Activated B cell treated with CpG ODN at 0.5 μM for 24 hours (primary cell): ENCODE measurements at places on chromosomes 5 and 9.

- H3K36me3 ChIP-seq = no peaks in the 10 kb centered on the region
- DNase-seq = no peak
- H3K4me1 ChIP-seq = peaks cover 56% of the 10 kb centered on the region
- no peaks in the 10 kb centered on the region for H3K27me3 ChIP-seq
These were observed 135.9 kb downstream of the GADD45G start for GRCh38 chr9:89740722-89741121.

GRCh38 chr5:59337240-59337639 is 556.3 kb downstream of the PDE4D start:
- no peak for DNase-seq
- H3K4me1 ChIP-seq = peaks cover 19% of the 10 kb centered on the region
- no peaks in the 10 kb centered on the region for H3K27me3 ChIP-seq
- peak overlapping the region; percentile 24 for H3K4me3 ChIP-seq
- H3K36me3 ChIP-seq = no peaks in the 10 kb centered on the region
- H3K27ac ChIP-seq = peak overlapping the region; percentile 46

GRCh38 chr5:111931655-111932054 is 174.7 kb upstream of the NREP start:
- no peak for DNase-seq
- H3K4me3 ChIP-seq = no peak overlapping the region
- H3K4me1 ChIP-seq = no peaks in the 10 kb centered on the region

- no peak for DNase-seq
- H3K36me3 ChIP-seq = peaks cover 91% of the 10 kb centered on the region
- peaks cover 21% of the 10 kb centered on the region for H3K4me1 ChIP-seq
- H3K27me3 ChIP-seq = no peaks in the 10 kb centered on the region
- peak overlapping the region; percentile 24 for H3K27ac ChIP-seq
These were observed 27.3 kb downstream of the ANP32B start for GRCh38 chr9:98010445-98010844.

GRCh38 chr9:122377241-122378164 is 6.7 kb downstream of the PTGS1 start:
- peaks cover 35% of the 10 kb centered on the region for H3K36me3 ChIP-seq
- no peak for DNase-seq
- H3K27ac ChIP-seq = no peak overlapping the region
- no peak overlapping the region for H3K4me3 ChIP-seq
- H3K27me3 ChIP-seq = no peaks in the 10 kb centered on the region
- peaks cover 38% of the 10 kb centered on the region for H3K4me1 ChIP-seq

- no peaks in the 10 kb centered on the region for H3K4me1 ChIP-seq
- H3K36me3 ChIP-seq = no peaks in the 10 kb centered on the region
- no peak overlapping the region for H3K4me3 ChIP-seq
- H3K27ac ChIP-seq = no peak overlapping the region
These were observed 309.6 kb upstream of the RFX3 start for GRCh38 chr9:3835393-3835792.

GRCh38 chr5:149937610-149938009 is 7.0 kb downstream of the PDE6A start:
- H3K4me3 ChIP-seq = no peak overlapping the region
- H3K4me1 ChIP-seq = no peaks in the 10 kb centered on the region
- peaks cover 7% of the 10 kb centered on the region for H3K27me3 ChIP-seq
- no peaks in the 10 kb centered on the region for H3K36me3 ChIP-seq
- H3K27ac ChIP-seq = no peak overlapping the region
- no peak for DNase-seq

GRCh38 chr5:78603636-78604175 is 44.9 kb downstream of the LHFPL2 start:
- H3K4me3 ChIP-seq = no peak overlapping the region
- peaks cover 10% of the 10 kb centered on the region for H3K4me1 ChIP-seq

DNA sequence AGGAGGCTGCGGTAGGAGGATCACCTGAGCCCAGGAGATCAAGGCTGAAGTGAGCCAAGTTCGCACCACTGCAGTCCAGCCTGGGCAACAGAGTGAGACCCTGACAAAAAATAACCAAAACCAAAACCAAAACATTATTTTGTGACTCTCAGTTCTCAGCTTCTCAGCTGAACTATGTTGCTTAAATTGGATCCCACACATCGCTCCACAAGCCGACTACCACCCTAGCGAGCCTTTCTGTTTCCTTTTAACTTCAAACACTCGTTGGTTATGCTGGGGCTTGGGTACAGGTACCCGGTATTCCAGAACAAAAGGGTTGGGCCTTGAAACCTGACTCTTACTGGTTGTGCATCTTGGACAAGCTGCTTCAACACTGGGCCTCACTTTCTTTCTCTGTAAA is 3.8 kb upstream of the PTGS1 start:
- no peaks in the 10 kb centered on the region for H3K27me3 ChIP-seq
- no peak overlapping the region for H3K4me3 ChIP-seq
- no peak for DNase-seq
- H3K36me3 ChIP-seq = no peaks in the 10 kb centered on the region

DNA sequence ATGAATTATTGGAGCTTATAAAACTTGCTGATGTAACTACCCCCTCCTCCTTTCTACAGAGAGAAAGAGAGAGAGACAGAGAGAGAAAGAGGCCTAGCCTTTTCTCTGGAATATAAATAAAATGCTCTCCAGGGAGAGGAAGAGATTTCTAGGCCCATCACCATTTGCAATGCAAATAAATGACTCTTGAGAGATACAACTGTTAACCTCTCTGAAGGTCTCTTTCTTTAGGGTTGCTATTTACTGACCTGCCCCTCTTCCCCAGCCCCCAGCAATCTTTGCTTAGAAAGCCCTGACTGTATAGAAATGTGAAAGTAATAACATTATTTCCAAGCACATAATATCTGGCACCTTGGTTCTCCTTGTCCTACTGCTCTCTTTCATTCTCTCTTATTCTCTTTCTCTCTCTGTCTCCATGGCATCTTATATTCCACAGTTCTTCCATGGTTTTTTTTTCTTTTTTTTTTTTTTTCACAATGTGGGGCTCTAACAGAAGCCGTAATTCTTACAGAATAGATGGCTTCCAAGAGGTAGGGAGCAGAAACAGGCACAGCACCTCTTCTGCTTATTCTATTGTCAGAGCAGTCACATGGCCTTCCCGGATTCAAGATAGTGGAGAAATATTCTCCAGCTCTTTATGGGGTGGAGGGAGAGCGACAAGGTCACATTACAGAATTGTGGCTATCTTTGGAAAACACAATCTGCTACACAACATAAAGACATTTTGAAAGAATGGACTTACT is 1087.9 kb upstream of the NUDT12 start:
- no peak overlapping the region for H3K27ac ChIP-seq
- no peak for DNase-seq
- no peaks in the 10 kb centered on the region for H3K4me1 ChIP-seq
- no peaks in the 10 kb centered on the region for H3K27me3 ChIP-seq
- H3K36me3 ChIP-seq = no peaks in the 10 kb centered on the region

DNA sequence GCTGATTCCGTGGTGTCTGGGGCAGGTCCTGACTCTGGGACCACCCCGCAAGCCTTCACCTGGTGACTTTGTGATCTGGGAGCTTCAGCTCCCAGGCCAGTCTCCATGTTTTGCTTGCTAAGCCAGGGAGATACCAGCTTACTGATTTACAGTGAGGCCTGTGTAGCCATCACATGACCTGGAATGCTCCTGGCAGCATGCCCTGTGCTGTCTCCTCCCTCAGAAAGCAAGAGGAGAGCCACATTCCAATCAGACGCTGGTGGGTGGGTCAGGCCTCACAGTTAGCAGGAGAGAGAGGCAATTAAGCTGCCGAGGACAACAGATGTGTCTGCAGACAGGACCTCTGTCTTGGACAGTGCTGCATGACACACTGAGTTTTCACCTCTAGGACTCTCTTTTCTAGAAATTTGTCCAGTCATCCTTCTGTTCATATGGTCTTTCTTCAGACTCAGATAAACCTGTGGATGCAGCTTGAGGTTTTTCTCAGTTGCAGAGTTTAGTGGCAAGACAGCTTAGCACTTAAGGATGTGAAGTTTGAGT is 24.4 kb upstream of the GRPEL2 start:
- H3K27ac ChIP-seq = no peak overlapping the region
- H3K27me3 ChIP-seq = no peaks in the 10 kb centered on the region
- DNase-seq = no peak
- no peaks in the 10 kb centered on the region for H3K36me3 ChIP-seq

DNA sequence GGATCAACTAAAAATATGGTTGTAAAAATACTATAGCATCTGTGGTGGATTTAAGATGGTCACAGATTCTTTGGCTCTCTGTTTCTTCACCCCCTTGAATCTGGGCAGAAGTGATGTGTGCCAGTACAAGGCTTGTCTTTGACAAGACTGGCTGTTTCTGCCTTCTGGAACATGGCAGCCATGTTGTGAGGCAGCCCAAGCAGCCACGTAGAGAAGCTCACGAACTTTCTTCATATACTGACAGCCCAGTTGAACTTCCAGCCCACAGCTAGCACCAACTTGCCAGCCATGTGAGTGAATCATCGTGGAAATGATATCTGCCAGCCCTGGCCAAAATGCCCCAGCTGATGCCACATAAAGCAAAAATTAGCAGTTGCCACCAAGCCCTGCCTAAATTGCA is 110.8 kb downstream of the BOD1 start:
- DNase-seq = no peak
- no peak overlapping the region for H3K27ac ChIP-seq
- H3K4me1 ChIP-seq = no peaks in the 10 kb centered on the region
- H3K4me3 ChIP-seq = no peak overlapping the region

DNA sequence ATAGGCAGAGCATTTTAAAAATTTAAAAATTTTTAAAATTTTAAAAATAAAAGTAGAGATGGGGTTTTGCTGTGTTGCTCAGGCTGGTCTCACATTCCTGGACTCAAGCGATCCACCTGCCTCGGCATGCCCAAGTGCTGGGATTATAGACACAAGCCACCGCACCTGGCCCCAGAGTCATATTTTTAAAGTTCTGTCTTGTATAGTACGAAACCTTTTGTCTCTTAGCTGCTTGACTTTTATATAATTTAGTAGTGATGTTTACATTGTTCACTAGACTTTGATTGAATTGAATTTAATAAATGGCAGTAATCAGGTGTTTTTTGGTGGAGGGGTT is 31.0 kb downstream of the LRRTM2 start:
- no peak for DNase-seq
- H3K4me1 ChIP-seq = peaks cover 7% of the 10 kb centered on the region
- H3K36me3 ChIP-seq = peaks cover 5% of the 10 kb centered on the region

- peaks cover 2% of the 10 kb centered on the region for H3K27me3 ChIP-seq
- H3K4me3 ChIP-seq = no peak overlapping the region
- no peaks in the 10 kb centered on the region for H3K4me1 ChIP-seq
- H3K27ac ChIP-seq = no peak overlapping the region
- no peak for DNase-seq
These were observed 426.7 kb downstream of the CDK5RAP2 start for GRCh38 chr9:120153258-120153657.

- H3K4me3 ChIP-seq = no peak overlapping the region
- peaks cover 32% of the 10 kb centered on the region for H3K4me1 ChIP-seq
- H3K27ac ChIP-seq = no peak overlapping the region
- DNase-seq = no peak
- peaks cover 3% of the 10 kb centered on the region for H3K27me3 ChIP-seq
These were observed 2.0 kb upstream of the ENC1 start for GRCh38 chr5:74642543-74642863.

DNA sequence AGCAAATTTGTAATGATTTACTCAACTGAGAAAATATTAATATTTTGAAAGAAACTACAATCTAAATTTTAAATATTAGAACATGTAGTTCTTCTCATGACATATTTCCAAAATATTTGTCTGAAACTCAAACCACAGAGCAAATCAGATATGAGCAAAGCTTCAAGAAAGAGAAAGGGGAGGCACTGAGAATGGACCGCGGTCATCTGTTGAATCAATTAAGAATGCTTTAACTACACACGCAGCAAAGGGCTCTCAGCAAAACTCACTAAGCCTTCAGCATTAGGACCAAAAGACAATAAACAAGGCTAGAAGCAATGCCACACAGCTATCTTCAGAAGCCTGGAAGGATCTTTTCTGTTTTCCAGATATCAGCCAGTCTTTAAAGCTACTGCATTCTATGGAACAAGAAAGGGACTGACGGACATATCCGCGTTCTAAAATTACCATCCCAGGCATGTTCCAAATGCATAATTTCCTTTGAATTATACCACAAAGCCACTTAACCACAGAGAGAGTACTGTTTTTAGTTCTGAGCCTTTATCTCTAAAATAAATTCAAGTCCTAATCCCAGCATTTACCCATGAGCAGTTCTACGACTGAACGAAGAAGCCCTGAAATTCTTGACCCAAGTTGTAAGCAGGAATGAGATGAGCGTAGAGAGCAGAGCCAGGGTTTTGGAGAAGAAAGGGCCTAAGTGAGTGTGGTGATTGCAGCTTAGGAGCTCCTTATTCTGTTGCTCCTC is 513.5 kb downstream of the AGTPBP1 start:
- DNase-seq = no peak
- no peak overlapping the region for H3K27ac ChIP-seq
- no peaks in the 10 kb centered on the region for H3K36me3 ChIP-seq
- no peaks in the 10 kb centered on the region for H3K4me1 ChIP-seq
- H3K4me3 ChIP-seq = no peak overlapping the region

GRCh38 chr9:124000784-124001457 is 10.6 kb upstream of the LHX2 start:
- no peaks in the 10 kb centered on the region for H3K36me3 ChIP-seq
- no peak overlapping the region for H3K27ac ChIP-seq
- DNase-seq = no peak
- H3K4me3 ChIP-seq = peak overlapping the region; percentile 60
- peaks cover 40% of the 10 kb centered on the region for H3K4me1 ChIP-seq
- H3K27me3 ChIP-seq = peaks cover 69% of the 10 kb centered on the region

DNA sequence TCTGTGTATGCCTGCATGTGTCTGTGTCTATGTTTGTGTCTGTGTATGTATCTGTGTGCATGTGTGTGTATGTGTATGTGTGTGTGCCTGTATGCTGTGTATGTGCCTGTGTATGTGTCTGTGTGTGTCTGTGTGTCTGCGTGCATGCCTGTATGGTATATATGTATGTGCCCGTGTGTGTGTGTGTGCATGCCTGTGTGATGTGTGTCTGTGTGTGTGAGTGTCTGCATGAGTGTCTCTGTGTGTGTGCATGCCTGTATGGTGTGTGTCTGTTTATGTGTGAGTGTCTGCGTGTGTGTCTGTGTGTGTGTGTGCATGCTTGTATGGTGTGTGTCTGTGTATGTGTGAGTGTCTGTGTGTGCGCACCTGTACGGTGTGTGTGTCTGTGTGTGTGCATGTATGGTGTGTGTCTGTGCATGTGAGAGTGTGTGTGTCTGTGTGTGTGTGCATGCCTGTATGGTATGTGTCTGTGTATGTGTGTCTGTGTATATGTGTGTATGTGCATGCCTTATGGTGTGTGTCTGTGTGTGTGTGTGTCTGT is 137.1 kb upstream of the IRX2 start:
- no peak for DNase-seq
- H3K27me3 ChIP-seq = no peaks in the 10 kb centered on the region
- H3K36me3 ChIP-seq = no peaks in the 10 kb centered on the region
- H3K4me3 ChIP-seq = no peak overlapping the region
- no peak overlapping the region for H3K27ac ChIP-seq
- H3K4me1 ChIP-seq = no peaks in the 10 kb centered on the region

DNA sequence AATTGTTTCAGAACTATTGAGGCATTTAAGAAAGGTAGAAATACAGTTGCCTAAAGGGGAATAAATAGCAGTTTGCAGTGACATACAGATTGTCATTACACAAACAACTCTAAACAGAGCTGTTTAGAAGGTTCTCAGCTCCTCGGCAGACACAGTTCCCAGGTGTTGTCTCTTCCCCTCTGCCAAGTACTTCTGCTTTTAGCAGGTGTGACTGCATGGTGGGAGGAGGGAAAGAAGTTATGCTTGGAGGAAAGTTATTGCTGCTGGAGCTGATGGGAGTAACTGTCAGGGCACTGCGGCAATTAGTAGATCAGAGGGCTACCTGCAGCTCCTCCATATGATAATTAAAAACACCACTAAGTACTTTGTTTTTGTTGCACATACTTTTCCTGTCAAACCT is 14.5 kb downstream of the EDIL3 start:
- no peaks in the 10 kb centered on the region for H3K4me1 ChIP-seq
- H3K27me3 ChIP-seq = no peaks in the 10 kb centered on the region
- no peak overlapping the region for H3K4me3 ChIP-seq
- no peak for DNase-seq
- no peaks in the 10 kb centered on the region for H3K36me3 ChIP-seq
- H3K27ac ChIP-seq = no peak overlapping the region
